M059J (cell line): ENCODE measurements at places on chromosomes 1 and 21. TPM values are rescaled to one million over a fixed set of nuclear protein-coding genes. Genes with fewer than 3 reads are reported as not detected.

GRCh38 chr1:223718850-223719249 lies 6.5 kb downstream of the CAPN2 start:
- DNase-seq, result peak; percentile 67

- DNase-seq, result peak; percentile 53
Measured at GRCh38 chr21:34801519-34802132, 132.8 kb downstream of the CLIC6 start.

DNA sequence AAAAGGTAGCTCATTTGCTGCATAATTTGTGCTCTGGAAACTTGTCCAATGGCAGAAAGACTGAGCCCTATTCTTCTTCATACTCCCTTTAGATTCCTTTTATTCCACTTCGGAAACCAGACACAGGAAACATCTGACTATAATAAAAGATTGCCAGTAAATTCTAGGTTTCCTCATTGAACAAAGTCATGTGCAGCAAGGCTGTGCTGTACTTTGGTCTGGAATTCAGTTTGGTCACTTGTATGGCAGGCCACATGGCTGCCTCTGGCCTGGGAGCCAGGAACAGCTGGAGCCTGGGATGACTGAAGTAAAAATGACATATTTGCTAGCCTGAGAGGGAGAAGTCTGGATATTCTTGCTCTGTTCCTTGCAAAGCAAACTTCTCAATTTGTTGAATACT lies 79.6 kb downstream of the ST3GAL3 start:
- DNase-seq, result no peak

- DNase-seq, result peak; percentile 68
Measured at GRCh38 chr1:240621249-240621648, 9.3 kb upstream of the GREM2 start.

Gene CASQ1
- total RNA-seq, result not detected in 2 replicates

Gene BEND5
- total RNA-seq, result 0.39 TPM in 1 of 2 replicates, not detected in the other

DNA sequence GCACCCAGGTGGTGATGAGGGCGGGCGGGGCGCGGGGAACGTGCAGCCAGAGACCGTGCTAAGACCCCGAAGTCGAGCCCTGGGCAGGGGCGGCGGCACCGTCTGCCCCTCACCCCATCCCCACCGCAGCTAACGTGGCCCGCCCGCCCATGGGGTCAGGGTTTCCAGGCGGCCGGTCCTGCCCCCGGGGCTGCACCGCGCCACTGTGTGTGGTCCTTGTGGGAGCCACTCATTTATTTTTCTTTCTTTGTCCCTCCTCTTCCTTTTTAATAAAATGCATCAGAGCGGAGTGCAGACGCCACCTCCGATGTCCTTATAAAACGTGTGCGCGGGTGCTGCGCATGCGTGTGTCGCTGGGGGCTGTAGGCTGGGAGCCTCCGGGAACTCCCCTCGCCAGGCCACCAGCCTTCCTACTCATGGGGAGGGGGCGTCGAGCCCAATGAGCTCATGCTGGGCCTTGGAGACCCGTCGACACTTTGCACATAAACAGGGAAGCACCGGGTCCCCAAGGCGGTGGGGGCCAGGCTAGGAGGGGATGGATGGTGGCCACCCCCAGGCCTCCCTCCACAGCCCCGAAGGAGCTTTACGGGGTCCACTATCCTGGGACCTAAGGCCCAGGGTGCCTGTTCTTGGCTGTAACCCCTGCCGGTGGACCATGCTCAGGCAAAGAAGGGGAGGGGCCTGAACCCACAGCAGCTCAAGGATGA lies 59.9 kb downstream of the WNT9A start:
- DNase-seq, result no peak

Gene LDLRAD2
- total RNA-seq, result not detected in 2 replicates

DNA sequence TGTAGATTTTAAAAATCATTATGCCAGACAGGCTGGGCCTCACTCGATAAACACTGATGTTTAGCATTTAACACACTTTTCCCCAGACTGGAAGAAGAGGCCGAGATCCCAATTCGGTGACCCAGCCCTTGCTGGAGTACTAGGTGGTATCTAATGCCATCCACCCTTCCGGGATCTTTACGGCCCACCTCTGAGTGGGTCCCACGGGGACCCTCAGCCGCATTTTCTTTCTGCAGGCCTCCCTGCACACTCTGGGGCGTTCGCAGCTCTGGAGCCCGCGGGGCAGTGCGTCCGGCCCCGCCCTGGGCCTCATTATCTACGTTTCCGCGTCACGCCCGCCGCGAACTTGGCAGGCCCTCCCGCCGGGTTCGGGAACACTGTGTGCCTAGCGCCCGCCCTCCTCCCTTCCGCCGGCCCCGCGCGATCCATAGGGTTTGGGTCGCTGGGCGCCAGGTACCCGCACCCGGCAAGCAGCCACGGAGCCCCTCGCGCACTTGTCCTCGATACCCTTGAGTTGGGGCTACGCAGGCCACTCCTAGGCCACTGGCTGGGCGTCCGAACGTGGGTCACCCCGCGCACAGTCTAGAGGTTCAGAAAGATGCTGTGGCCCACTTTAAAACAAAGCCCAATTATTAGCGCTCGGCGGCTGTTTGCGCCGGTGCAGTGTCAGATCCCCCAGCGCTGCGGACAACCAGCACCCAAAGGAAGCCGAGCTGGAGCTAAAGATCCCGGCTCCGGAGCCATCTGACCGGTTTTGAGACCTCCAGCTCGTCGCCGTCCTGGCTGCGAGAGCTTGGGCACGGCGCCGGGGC lies 950 bp upstream of the EVA1C start:
- DNase-seq, result peak; percentile 56

Gene SETD4
- 16.7 and 20.1 TPM in 2 replicates for total RNA-seq

DNA sequence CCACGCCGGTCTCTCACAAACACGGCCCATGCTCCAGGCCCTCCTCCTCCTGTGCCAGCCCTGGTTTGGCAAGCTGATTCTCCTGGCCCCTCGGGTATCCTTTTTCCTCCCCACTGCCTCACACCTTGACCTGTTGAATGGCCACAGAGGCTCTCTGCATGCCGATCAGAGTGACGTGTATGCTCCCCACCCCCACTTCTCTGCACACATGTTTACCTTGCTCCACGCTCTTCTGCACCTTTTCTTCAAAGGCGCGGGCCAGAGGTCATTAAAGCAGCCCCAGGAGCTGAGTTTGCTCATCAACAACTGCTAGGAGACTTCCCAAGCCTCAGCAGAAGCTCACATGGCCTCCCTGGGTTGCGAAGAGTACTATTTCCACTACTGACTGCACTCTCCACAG lies 139.3 kb upstream of the EDN2 start:
- DNase-seq, result no peak

DNA sequence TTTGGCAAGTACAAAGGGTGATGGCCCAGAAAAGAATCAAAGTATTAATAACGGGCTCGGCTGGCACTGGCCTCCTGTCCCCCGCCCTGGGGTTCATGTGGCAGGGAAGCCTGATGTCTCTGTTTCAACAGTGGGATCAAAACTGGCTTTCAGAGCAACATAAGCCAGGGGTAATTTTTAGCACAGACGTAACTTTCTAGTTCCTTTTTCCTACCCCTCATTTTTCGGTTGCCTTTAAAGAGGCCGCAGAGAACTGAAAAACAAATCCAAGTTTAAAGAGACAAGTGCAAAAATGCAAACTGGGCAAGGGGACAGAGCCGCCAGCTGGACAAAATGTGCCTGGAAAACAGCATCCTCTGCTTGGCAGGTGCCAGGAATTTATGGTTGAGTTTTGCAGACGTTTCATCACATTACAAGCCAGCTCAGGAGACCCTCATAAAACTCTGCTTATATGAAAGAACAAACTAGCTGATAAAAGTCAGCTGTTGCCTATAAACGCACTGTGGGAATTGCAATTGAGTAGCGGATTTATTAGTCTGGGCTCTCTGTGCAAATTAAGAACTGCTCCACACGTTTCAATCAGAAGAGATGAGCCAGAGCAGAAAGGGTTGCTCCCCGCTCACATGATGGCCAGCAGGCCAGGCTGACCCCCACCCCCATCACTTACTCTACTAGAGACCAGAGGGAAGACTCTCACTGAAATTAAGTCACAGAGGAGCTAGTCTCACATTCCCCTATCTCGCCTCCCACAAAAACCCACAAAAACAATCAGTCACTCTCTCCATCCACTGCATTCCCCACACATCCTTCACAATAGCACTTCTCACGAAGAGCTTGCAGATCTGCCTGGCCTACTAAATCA lies 15.8 kb upstream of the CDCA8 start:
- DNase-seq, result no peak

- DNase-seq, result no peak
Measured at GRCh38 chr1:114008480-114008941, 29.2 kb downstream of the OLFML3 start.

DNA sequence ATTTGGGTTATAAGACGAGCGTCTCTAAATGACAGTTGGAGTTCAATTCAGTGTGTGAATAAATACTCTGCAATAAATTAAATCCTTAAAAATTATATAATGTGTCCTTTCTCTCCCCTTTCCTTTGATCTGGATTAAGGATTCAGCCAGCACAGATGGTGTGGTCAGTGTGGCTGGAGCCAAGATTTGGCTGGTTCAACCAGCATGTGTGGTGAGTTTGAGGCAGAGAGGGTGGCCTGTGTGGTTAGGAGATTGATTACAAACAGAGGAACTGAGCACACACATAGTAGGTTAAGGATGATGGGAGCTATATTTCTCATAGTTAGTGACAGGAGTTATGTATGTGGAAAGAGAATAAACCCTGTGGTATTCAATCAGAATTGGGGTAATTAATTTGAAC lies 14.2 kb upstream of the AMIGO1 start:
- no peak for DNase-seq

Gene NBPF10
- total RNA-seq, result 0.66 and 1.4 TPM in 2 replicates

- DNase-seq, result no peak
Measured at GRCh38 chr21:45166931-45167330, 92.6 kb downstream of the ADARB1 start.

DNA sequence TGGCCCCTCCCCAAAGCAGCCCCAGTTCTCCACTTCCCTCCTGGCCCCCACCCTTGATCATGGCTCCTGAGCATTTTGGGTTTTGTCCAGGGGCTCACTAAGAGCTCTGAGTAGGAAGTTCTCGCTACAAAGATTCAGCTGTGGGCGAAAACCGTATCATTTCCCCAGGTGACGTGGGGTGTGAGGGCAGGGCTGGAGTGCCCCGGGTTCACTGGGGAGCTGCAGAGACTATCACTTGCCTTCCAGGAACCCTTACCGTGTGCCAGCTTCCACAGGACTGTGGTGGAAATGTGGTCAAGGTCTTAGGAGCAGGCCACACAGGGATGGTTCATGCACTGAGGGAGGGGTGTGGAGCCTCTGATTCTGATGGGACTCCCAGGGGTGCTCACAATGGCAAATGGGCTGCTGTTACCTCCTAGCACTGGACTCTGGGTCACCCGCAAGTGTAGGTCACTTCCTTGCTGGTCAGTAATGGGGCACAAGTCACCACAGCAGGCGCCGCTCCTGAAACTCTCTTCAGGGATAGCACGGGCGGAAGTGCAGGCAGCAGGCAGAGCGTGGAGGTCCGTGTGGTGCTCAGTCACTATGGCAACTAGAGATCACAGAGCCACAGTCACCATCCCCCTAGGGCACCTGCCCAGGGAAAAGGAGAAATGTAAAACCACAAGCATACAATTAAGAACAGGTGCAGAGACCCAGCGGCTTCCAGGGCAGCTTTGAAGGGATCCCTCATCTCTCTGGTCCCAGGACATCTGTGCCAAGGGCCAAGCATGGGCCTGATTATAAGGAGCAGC lies 35.4 kb downstream of the RSPH1 start:
- DNase-seq, result peak; percentile 29

Gene C8B
- not detected in 2 replicates for total RNA-seq

Gene TTC13
- total RNA-seq, result 15.5 and 18.5 TPM in 2 replicates
